COR-L47 (cell line): ENCODE measurements at places on chromosomes 12 and 14.

DNA sequence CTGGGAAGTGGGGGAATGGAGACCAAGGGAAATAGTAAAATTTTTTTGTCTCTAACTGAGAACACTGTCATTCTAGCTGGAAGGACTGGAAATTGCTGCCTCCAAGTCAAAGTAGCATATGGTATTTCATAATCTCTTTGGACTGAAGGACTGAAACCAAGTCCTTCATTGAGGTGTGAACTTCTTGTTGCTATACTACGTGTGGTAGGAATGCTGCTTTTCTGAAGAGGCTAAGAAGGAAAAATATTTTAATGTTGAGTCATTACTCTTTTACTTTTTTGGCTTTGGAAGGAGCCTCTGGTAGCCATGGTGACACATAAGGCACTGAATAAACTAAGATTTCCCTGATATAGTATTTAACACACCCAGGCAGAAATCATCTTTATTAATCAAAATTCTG lies 465.4 kb downstream of the NPAS3 start:
- no peak for DNase-seq

DNA sequence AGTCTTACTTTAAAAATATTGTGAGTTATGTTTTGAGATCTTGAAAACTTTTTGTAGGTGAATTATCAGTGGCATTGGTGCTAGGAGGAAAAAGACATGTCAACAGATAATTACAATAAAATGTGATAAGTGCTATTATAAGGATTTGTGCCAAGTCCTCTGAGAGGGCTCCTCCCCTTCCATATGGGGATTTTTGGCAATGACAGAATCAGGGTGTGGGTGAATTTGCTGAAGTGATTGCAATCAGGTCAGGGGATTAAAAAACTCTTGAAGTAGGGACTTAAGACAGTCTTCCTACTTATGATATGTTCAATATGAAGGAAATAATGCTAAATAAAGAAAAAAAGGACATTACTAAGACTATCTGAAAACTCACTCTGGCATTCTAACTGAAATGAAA lies 122.5 kb downstream of the SLC15A5 start:
- DNase-seq, result no peak

DNA sequence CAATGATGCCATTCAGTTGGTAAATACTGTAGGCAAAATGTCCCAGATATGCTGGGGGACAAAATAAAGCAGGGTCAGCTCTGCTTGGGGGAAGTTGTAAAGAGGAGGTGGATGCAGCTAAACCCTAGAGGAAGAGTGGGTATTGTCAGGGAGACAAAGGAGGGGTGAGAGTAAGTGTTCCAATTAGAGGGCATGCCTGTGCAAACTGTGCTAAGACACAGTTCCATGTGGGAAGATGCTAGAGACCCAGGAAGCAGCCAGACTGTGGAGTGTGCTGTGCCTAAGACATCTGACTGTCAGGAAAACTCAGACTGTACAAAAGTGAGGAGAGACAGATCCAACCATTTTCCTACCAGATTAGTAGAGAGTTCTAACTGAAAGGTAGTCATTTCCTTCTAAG lies 474.3 kb downstream of the ATP23 start:
- DNase-seq, result no peak

- DNase-seq, result no peak
Measured at GRCh38 chr12:24630446-24630845, 318.5 kb downstream of the BCAT1 start.

DNA sequence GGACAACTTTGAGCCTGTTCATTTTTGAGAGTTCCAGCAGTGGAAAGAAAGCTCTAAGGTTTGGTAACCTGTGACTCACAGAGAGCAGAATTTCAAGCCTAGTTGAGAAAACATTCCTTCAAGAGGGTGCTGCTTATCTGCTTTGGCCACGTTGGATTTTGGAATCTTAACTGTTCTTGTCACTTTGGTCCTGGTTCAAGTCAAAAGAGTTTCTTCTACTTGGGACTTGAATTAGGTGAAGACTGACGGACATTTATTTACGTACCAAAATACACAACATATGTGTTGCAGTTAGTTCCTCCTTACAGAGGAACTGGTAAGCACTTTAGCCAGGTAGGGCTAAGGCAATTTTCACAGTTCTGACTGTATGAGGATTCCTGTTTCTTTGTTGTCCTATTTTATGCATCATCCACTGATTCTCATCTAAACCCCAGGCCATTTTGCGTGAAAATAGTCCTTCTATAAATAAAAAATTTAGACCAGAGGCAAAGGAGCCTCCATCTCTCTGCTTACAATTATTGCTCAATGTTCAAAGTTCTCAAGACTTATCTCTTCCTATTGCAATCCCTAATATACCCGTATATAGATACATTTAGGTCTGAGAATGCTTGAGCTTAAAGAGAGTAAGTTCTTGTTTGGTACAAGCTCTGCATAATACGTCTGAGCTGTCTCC lies 580.9 kb downstream of the DIO2 start:
- DNase-seq, result no peak

- DNase-seq, result no peak
Measured at GRCh38 chr12:42196723-42197603, 41.1 kb downstream of the YAF2 start.

- DNase-seq, result no peak
Measured at GRCh38 chr12:98733667-98734350, 88.7 kb downstream of the APAF1 start.

DNA sequence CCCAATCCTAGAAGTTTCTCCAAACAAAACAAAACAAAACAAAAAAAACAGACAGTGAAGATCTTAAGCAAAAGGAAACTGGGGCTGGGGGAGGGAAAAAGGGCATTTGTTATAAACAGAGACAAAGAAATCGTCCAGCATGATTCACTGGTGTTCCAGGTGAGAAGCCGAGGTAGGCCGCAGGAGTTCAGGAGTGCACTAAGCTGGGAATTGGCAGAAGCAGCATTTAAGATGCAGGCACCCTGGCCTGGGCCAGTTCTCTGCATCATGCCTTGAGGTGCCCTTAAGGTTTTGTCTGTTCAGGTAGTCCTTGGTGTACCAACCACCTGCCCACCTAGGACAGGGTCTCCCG lies 11.2 kb downstream of the TBX3 start:
- DNase-seq, result no peak

DNA sequence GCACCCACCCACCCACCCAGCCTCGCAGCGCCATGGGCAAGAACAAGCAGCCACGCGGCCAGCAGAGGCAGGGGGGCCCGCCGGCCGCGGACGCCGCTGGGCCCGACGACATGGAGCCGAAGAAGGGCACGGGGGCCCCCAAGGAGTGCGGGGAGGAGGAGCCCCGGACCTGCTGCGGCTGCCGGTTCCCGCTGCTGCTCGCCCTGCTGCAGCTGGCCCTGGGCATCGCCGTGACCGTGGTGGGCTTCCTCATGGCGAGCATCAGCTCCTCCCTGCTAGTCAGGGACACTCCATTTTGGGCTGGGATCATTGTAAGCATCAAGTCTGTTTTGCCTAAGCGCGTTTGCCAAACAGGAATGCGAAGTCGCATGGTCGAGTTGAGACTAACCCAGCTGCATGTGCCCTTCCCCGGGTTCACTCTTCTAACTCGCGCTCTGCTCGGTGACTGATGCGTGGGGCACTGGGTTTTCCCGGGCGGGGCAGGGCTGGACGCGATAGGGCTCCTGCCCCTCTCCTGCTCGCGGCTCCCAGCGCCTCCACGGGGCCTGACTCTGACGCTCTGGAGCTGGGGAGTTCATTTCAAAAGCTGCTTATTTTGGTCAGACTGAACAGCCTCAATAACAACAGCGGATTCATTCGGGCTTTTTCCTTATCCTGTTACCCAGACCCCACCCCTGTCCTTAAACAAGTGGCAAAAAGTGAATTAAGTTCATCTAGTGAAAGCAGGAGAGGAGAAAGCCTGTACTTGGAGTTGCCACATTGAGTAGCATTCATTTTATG lies 458 bp downstream of the SSPN start:
- DNase-seq, result no peak

DNA sequence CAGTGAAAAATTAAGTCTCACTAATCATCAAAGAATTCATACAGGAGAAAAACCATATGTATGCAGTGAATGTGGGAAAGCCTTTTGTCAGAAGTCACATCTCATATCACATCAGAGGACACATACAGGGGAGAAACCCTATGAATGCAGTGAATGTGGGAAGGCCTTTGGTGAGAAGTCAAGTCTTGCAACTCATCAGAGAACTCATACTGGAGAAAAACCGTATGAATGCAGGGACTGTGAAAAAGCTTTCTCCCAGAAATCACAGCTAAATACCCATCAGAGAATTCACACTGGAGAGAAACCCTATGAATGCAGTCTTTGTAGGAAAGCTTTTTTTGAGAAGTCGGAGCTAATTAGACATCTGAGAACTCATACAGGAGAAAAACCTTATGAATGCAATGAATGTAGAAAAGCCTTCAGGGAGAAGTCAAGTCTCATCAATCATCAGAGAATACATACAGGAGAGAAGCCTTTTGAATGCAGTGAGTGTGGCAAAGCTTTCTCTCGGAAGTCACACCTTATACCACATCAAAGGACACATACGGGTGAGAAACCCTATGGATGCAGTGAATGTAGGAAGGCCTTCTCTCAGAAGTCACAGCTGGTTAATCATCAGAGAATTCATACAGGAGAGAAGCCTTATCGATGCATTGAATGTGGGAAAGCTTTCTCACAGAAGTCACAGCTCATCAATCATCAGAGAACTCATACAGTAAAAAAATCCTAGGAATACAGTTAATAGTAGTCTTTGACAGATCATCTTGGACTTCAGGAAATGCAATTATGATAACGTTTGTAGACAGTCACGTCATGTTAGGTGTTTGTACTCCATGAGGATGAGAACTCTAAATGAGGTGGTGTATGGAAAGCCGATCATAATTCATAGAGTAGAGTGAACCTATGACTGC lies 21.1 kb downstream of the ZNF84 start:
- DNase-seq, result no peak
